ENCODE measurements at places on chromosomes 5 and 9. TPM values are rescaled to one million over a fixed set of nuclear protein-coding genes. Genes with fewer than 3 reads are reported as not detected.

The PCDHGA12 gene
- total RNA-seq: 39.7 TPM

The ROPN1L gene
- not detected for total RNA-seq

The CTXN3 gene
- not detected for total RNA-seq

The PCAT7 gene
- 0.09 TPM for total RNA-seq

The PCDHB7 gene
- total RNA-seq: 0.63 TPM

The CNTLN gene
- total RNA-seq: 25.8 TPM

The PCDHB11 gene
- 0.08 TPM for total RNA-seq

The SLC22A4 gene
- total RNA-seq: 3.4 TPM

The GRM6 gene
- not detected for total RNA-seq

The MARCOL gene
- not detected for total RNA-seq

The MYOT gene
- total RNA-seq: not detected

The CAST gene
- total RNA-seq: 388 TPM

The PTGES gene
- 30.9 TPM for total RNA-seq

The PDE4D gene
- 9.2 TPM for total RNA-seq

The SLC6A18 gene
- total RNA-seq: not detected

The ENTREP1 gene
- 0.41 TPM for total RNA-seq

The BAAT gene
- not detected for total RNA-seq

The ZCCHC7 gene
- total RNA-seq: 38.5 TPM

The DRD1 gene
- total RNA-seq: 0.18 TPM

The MED27 gene
- 29.4 TPM for total RNA-seq

The ANGPTL2 gene
- 47.5 TPM for total RNA-seq

The SH3PXD2B gene
- total RNA-seq: 46.7 TPM

The GFRA3 gene
- total RNA-seq: not detected

The SLC6A7 gene
- total RNA-seq: not detected

The FAT2 gene
- total RNA-seq: 0.08 TPM

The PAEP gene
- not detected for total RNA-seq

The PRRT1B gene
- not detected for total RNA-seq

The SNAPC3 gene
- 43.3 TPM for total RNA-seq

The C9orf153 gene
- 0.45 TPM for total RNA-seq

The PCDHGC4 gene
- 2.5 TPM for total RNA-seq

The RANBP17 gene
- total RNA-seq: 10.6 TPM

The C5orf46 gene
- not detected for total RNA-seq

The FRRS1L gene
- 0.18 TPM for total RNA-seq

The ANXA2R gene
- 3.4 TPM for total RNA-seq

The STPG3 gene
- total RNA-seq: not detected

The FAM78A gene
- 0.25 TPM for total RNA-seq

The ANKRD20A1 gene
- total RNA-seq: 0.27 TPM

The OR1Q1 gene
- 0.81 TPM for total RNA-seq

The NOXA1 gene
- 0.36 TPM for total RNA-seq

The BTNL8 gene
- total RNA-seq: not detected

The HAPLN1 gene
- 1.3 TPM for total RNA-seq

The AK8 gene
- total RNA-seq: not detected

The NMUR2 gene
- total RNA-seq: not detected

The CAMK2A gene
- total RNA-seq: 0.09 TPM

The SH3RF2 gene
- total RNA-seq: 6.7 TPM

The GRAMD2B gene
- total RNA-seq: 13.5 TPM

The ZFP62 gene
- 19.4 TPM for total RNA-seq

The CD14 gene
- total RNA-seq: 0.36 TPM

The CARD9 gene
- total RNA-seq: 1.1 TPM

The HAND1 gene
- total RNA-seq: not detected

The MARCHF11 gene
- not detected for total RNA-seq

The STC2 gene
- 48.3 TPM for total RNA-seq

The ORM2 gene
- not detected for total RNA-seq

The TMEM232 gene
- 4.7 TPM for total RNA-seq

The TAS2R1 gene
- total RNA-seq: not detected
